ENCODE measurements at places on chromosomes 7 and 10.

DNA sequence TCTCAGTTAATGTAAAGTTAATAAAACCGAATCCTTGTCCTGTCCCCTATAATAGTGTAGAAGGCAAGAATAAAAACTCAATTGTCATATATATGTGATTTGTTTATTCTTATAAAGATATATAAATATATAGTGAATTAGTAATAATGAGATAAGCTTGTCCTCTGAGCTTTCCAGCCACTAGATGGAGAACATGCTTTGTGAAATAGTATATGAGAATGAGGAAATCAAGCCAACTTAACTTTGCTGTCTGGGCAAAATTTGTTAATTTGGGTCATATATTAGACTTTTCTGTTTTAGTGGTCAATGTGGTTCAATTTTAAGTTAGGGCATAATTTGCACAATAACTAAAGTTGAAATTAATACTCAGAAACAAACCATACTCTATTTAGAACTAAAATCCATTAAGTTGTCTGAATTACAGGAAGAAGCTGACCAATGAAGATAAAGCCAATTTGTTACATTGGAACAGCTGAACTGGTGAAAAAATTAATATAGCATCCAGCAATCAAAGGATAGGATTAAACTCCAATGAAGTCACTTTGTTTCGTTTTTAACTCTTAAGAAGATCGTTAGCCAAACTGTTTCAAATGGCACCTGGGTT, 595.0 kb downstream of the ARL4A start:
- no peak for DNase-seq

- no peak for DNase-seq
Measured at GRCh38 chr7:106792233-106792926, 72.7 kb upstream of the PIK3CG start.

DNA sequence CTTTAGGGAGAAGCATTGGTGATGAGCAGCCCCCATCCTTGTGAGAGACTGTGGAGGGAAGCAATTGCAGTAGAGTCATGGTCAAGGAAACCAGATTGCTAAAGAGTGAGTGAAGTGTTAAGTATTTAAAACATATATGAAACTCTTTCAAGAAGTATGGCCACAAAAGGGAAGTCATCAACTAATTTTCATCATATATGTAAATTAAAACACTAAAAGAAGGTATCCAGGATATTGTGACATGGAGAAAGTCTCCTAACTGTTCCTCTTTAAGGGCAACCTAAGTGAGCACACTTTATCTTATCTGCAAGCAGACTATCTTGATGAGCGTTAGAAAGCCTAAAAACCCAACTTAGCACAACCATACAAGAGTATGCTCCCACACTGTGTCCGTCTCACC, 69.7 kb downstream of the CD36 start:
- no peak for DNase-seq

DNA sequence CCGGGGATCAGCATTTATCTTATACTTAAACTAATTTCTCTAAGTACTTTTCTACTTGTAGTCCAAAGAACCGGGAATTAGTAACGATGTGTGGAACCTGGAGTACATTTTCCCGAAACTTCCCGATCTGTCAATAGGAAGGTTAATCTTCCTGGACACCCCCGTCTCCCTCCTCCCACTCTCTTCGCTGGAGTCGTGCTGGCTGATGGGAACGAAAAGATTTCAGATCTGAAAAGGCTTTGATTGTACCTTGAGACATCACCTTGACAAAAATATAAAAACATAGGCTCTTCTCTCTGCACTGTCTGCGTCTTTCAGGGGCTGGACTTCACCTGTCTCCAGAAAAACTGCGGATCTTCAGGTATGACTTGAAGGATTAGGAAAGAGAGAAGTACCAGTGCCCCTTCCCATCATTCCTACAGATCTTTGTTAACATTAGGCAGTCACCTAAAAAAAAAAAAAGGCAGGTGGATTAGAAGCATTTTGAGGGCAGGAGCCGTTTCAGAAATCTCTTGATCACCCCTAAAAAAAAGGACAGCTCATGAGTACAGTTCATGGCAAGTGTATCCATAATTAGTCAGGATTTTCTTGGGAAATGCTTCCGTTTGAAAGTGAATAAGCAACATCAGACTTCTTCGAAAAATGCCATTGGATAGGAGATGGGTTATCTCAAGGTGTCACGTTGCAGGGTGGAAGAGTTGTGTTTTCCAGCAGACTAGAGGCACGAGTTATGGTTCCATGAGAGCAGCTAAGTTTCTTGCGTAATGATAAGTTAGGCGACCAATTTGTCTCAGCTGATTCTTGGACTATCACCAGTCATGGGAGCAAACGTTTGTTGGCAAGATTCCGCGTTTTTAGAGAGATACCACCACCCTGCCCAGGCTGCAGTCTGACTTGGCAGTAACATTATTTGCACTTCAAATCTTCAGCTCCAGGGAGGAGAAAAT, 7.8 kb upstream of the BAMBI start:
- DNase-seq = no peak

- DNase-seq = no peak
Measured at GRCh38 chr7:49433794-49434193, 339.6 kb upstream of the VWC2 start.

DNA sequence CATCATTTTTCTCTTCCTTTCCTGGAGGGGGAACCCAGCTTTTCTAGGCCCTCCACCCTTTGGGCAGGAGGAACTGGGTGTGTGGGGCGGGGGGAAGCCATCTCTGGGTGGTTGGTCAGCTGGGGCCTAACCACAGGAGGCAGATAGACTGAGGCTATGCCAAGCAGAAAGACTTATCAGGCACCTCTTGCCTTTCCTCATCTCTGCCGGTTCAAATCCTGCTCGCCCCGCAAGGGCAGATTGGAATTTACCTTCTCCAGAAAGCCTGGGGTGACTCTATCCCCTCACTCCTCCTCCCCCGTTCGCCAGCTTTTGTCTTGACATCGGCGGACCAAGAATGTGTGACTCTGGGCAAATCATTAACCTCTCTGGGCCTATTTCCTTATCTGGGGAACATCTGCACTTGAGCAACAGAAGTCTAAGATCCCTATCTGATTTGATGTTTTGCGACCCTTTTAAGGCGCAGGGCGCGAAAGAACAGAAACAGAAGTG, 584 bp upstream of the GARS1 start:
- DNase-seq = peak; percentile 23

DNA sequence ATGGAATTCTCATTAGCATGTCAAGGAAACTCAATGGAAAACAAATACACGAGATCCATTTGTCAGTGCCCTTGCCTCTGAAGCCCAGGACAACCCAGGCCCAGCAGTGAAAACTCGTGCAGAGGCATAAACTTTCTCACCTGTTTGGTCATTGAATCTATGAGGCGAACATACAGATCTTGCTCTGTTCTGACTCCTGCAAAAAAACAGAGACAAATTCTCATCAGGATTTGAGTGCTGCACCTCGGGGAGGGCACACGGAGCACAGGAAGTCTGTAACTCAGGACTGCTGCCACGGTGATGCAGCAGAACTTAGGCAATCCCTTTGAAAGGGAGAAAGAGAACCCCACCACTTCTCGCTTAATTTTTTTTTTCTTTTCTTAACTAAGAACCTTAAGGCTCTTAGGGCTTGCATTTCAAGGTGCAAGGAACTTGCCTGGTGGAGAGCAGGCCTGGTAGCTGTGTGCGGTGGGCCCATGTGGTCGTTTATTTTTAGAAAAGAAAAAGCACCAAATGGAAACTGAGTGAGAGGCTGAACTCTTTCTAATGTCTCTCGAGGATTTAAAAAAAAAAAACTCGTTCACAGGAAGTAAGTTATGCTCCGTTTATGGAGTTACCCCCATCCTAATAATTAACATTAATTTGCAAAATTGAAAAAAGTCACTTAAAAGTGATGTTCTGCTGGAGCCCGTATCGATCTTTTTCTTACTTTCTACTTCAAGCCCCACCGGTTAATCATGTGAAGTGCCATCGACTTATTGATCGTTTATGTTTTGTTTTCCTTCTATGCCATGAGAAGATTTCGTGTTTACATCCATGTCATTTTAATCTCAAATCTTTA, 1.8 kb downstream of the EBF3 start:
- no peak for DNase-seq

DNA sequence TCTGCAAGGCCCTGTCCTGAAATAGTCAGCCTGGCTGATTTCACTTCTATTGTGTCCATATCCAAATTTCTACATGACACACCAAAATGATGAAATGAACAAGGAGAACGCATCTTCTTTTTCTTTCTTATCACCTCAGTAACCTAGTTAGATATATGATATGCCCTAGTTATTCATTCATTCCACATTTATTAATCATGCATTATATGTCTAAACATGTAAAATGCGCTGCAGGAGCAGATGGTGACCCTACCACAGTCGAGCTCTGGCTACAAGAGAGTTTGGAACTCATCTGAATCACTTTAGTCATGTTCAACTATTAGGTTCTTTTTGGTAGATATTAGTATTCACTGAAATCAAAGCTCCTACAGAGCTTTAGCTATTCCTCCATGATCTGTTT, 31.8 kb upstream of the VPS41 start:
- DNase-seq = no peak

DNA sequence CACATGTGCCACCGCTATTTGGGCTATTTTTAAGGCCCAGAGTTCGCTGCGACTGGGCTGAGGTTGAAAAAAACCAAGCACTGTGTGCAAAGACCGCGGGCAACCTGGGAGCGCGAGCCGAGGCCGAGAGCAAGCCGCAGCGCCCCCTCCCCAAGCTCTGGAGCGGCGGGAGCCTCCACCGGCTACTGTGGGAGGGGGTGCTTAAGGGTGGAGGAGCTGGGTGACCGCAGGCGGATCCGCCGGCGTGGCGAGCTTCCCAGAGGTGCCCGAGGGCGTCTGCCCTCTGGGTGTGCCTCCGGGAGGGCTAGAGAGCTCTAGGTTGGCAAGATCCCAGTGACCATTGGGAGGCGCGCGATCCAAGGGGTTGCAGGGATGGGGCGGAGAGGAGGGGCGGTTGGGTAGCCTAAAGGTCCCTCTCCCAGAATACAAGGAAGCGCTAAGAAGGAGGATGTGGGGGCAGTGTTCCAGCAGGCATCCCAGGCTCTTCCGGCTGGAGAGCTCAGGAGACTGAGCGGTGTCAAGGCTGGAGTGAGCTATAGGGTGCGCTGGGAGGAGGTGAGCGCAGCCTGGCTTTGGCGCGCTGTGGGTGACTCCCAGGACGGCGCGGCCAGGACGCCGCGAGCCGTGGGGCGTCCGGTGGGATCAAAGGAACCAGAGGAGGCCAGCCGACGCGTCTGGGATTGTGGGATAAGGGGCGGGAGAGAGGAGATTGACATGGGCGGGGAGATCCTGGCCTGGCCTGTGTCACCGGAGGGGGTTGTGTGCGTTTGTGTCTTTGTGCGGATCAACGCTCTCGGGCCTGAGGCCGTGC, 8.0 kb downstream of the DLX5 start:
- DNase-seq = no peak

GRCh38 chr7:959271-959670, 4.8 kb upstream of the ADAP1 start:
- no peak for DNase-seq

DNA sequence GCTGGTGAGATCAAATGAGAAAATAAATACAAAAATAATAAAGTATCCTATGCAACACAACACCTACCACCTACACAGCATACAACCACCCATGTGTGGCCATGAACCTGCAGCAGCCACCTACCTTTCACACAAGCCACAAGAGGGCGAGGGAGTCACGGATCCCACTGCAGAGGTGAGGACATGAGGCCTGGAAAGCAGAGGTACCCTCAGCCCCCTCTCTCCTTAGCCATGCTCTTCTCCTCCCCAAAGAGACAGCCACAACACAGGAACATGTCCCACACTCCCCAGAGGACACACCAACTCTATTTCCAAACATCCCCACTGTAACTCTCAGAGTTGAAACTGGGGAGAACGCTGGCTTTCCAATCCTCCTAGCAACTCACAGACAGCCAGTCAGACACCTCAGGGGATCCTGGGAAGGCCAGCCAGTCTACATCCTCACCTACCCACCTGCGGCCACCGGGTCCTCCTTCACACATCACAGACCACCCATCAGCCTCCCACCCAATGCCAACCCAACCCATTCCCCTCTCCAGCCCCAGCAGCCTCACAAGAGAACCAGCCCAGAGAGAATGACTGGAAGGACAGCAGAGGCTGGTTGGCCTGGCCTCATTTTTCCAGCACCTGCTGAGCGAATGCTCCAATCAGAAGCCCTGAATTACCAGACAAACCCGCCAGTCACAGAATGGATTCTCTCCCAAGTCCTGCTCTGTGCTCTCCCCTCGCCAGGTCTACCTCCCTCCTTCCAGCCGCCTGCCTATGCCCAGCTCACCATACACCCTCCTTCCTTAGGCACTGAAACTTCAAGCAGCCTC, 18.4 kb downstream of the DLG5 start:
- DNase-seq = no peak

DNA sequence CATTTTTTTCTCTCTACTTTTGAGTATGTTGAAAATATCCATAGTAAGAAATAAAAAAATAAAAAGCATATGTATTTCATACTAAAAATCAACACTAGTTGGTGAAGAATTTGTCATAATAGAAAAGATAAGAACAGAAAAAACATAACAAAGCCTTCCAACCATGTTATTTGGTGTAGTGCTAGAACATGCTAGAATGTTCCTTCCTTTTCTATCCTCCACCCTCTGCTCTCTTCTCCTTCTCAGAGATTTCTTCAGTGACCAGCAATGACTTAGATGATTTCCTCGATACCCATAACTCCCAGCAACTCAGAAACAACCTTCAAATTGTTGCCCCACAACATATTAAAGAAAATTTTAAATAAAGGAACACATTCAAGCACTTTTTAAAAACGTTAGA, 2.6 kb downstream of the ZC3HAV1 start:
- DNase-seq = no peak

- DNase-seq = peak; percentile 28
Measured at GRCh38 chr10:69573056-69573806, at the start of gene NEUROG3. NEUROG3 (minus strand) TSS chr10:69573422; CDS start chr10:69573043, 379 bp downstream.

- no peak for DNase-seq
Measured at GRCh38 chr10:112275512-112276245, 7.5 kb upstream of the TECTB start.

DNA sequence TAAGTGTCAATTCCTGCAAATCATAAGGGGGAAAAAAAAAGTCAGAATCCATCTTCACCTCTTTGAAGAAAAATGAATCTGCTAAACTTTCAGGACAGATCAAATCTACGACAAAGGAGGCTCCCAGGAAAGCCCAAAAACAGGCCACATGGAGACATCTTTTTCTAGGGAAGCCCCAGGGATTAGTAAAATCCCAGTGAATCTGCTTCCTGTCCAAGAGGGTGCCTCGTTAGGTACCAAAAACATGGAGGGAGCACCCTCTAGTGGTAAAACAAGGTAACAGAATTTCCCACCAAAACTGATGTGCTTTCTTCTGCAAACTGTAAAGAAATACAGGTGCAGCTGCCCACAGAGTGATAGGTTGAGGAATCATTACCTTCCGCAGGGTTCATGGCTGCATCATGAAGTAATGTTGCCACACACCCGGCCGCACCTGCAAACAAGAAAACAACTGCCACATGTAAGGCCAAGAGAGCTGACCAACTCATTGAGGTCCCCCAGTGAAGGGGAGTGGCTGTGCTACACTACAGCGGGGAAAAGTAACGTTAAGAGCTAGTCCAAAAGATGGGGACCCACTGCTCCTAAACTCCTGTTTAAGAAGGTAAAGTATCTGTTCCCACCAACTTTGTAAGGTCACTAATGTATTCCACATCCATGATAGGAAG, 7.9 kb downstream of the SLC25A28 start:
- peak; percentile 35 for DNase-seq
